NCI-H187 (cell line): ENCODE measurements at places on chromosomes 3 and 15.

GRCh38 chr3:128091586-128091985, 32.0 kb downstream of the RUVBL1 start:
- no peak for DNase-seq

- no peak for DNase-seq
Observed at GRCh38 chr3:23867838-23868237, 49.0 kb downstream of the NKIRAS1 start.

DNA sequence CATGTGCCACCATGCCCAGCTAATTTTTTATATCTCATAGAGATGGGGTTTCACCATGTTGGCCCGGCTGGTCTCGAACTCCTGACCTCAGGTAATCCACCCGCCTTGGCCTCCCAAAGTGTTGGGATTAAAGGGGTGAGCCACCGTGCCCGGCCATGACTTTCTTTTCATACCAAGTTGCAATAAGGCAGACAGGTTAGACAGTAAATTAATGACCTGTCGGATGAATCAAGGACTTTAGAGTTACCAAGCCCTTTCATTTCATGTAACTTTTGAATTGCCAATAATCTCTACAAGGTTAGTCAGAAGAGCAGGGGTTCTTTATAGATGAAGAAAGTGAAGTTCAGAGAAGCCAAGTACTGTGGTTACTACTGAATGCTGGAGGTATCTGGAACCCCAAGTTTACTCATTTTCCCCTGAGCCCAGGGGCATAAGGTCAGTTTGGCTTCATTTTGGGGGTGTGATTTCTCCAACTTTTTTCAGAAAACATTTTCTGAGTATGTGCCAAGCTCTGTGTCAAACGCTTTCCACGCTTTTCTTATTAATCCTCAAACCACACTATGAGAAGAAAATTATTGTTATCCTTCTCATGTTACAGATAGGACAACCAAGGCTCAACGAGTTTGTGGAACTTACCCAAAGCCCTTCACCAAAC, 11.9 kb downstream of the PRICKLE2 start:
- DNase-seq: no peak

DNA sequence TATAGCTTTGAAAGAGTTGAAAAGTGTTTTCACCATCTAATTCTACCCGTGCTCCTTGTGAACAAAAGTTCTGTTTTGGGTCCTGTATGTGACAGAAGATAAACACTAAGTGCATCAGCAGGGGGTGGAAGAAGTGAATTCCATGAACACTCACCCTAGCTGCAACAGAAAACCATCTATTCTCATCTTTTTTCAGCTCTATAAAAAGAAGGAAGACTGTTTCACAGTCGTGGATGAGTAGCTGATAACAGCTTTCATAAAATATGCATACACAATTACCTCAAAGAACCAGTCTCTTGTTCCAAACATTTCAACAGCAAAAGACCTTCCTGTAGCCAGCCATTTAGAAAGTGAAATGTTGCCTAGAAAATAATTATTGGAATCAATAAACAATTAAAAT, 281.7 kb upstream of the RASGRP1 start:
- DNase-seq: no peak

- no peak for DNase-seq
Observed at GRCh38 chr3:189563853-189564563, 67.2 kb upstream of the TP63 start.

DNA sequence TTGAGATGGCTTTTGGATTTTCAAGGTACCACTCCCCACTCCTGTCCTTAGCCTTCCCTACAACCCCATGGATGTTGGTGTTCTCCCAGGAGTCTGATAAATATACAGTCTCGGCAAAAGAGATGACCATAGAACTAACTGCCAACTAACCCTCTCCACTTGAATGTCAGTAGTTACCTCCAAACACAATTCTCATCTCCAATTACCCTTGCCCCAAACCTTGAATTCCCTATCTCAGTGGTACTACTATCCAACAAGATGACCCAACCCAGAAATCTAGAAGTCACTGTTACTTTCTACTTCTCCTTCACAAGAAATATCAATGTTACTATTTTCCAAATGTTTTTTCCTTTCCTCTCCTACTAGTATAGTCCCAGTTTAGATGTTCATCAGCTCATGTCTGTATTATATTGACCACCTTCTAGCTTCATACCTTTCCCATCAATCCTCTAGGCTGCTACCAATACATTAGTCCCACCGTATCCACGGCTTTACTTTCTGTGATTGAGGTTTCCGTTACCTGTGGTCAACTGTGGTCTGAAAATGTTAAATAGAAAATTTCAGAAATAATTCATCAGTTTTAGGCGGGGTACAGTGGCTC, 38.1 kb downstream of the PIGB start:
- no peak for DNase-seq

- DNase-seq: no peak
Observed at GRCh38 chr3:61173676-61174075, 77.6 kb downstream of the FHIT start.

DNA sequence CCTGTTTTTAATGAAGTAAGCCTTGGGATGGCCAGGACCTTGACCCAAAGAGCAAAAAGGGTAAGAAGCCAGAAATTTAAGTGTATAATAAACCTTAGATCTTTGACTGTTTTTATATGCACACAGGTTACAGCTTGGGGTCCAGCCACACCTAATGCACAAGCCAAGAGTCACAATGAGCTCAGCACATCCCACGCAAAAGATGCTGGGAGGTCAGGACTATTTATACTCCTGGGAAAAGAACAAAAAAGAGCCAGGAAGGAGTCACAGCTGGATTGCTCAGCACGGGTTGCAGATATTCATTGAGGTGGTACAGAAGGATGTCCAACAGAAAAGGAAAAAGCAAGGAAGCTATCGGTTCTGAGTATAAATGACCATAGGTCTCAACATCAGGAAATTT, 536.3 kb downstream of the NTRK3 start:
- DNase-seq: no peak

GRCh38 chr3:41053220-41053619, 146.1 kb upstream of the CTNNB1 start:
- DNase-seq: no peak

- no peak for DNase-seq
Observed at GRCh38 chr3:17158941-17159682, 274.4 kb downstream of the PLCL2 start.
